Activated CD4-positive, alpha-beta memory T cell treated with anti-CD3 and anti-CD28 coated beads, Interleukin-2, amount 10 ng/mL, durations not matched to agents 7 days and 5 days (primary cell): ENCODE measurements at places on chromosomes 4 and X. TPM values are rescaled to one million over a fixed set of nuclear protein-coding genes. Genes with fewer than 3 reads are reported as not detected.

- no peak for DNase-seq
- H3K4me3 ChIP-seq = no peak overlapping the region
- no peaks in the 10 kb centered on the region for H3K4me1 ChIP-seq
- H3K27me3 ChIP-seq = no peaks in the 10 kb centered on the region
- no peaks in the 10 kb centered on the region for H3K36me3 ChIP-seq
Measured at GRCh38 chr4:131337936-131338335, 1811.2 kb upstream of the PCDH10 start.

GRCh38 chrX:20595928-20596575, 329.3 kb upstream of the RPS6KA3 start:
- H3K27ac ChIP-seq = peak overlapping the region; percentile 59
- H3K4me3 ChIP-seq = peak overlapping the region; percentile 10
- DNase-seq = peak; percentile 16
- H3K36me3 ChIP-seq = no peaks in the 10 kb centered on the region
- H3K4me1 ChIP-seq = peaks cover 21% of the 10 kb centered on the region

GRCh38 chr4:75249739-75250138, 264.5 kb downstream of the RCHY1 start:
- no peaks in the 10 kb centered on the region for H3K36me3 ChIP-seq
- no peak overlapping the region for H3K4me3 ChIP-seq
- no peak for DNase-seq
- H3K27ac ChIP-seq = no peak overlapping the region

DNA sequence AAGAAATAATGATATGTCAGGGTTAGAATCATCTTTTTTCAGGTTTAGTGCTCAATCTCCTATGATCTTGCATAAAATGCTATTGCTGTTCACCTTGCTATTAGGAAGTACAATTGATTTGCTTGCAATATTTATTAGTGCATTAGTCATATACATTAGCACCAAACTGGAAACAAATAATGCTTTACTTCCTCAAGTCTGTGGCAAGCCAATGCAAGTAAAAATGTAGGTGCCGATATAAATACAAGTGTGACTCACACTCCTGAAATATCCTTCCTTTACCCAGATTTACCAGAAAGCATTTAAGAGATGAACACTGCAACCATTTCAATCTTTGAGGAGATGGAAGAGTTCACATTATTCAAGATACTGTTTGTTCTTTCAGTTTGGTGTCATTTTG, 1487.7 kb upstream of the ADGRL3 start:
- H3K36me3 ChIP-seq = no peaks in the 10 kb centered on the region
- no peak overlapping the region for H3K27ac ChIP-seq
- H3K4me3 ChIP-seq = no peak overlapping the region
- H3K27me3 ChIP-seq = no peaks in the 10 kb centered on the region
- H3K4me1 ChIP-seq = no peaks in the 10 kb centered on the region

GRCh38 chr4:76781698-76782595, 116.0 kb downstream of the SOWAHB start:
- H3K36me3 ChIP-seq = no peaks in the 10 kb centered on the region
- H3K4me3 ChIP-seq = no peak overlapping the region
- H3K27ac ChIP-seq = no peak overlapping the region
- peaks cover 1% of the 10 kb centered on the region for H3K27me3 ChIP-seq
- DNase-seq = no peak
- peaks cover 6% of the 10 kb centered on the region for H3K4me1 ChIP-seq

GRCh38 chr4:62528874-62529273, 1328.7 kb downstream of the ADGRL3 start:
- no peaks in the 10 kb centered on the region for H3K36me3 ChIP-seq
- H3K27me3 ChIP-seq = no peaks in the 10 kb centered on the region
- no peak for DNase-seq
- no peak overlapping the region for H3K27ac ChIP-seq

DNA sequence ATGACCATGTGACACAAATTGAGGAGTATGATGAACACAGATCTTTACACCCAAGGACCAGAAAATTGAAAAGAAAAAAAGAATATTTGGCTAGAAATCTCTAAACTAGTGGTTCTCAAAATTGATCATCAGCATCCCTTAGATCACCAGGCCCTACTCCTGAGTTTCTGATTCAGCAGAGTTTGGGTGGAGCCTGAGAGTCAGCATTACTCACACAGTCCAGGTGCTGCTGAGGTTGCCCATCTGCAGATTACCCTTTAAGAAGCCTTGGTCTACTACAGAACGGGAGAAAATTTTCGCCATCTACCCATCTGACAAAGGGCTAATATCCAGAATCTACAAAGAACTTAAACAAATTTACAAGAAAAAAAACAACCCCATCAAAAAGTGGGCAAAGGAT, 182.8 kb downstream of the MOSPD2 start:
- H3K27me3 ChIP-seq = no peaks in the 10 kb centered on the region
- no peak for DNase-seq
- H3K36me3 ChIP-seq = no peaks in the 10 kb centered on the region
- no peak overlapping the region for H3K27ac ChIP-seq
- no peak overlapping the region for H3K4me3 ChIP-seq

DNA sequence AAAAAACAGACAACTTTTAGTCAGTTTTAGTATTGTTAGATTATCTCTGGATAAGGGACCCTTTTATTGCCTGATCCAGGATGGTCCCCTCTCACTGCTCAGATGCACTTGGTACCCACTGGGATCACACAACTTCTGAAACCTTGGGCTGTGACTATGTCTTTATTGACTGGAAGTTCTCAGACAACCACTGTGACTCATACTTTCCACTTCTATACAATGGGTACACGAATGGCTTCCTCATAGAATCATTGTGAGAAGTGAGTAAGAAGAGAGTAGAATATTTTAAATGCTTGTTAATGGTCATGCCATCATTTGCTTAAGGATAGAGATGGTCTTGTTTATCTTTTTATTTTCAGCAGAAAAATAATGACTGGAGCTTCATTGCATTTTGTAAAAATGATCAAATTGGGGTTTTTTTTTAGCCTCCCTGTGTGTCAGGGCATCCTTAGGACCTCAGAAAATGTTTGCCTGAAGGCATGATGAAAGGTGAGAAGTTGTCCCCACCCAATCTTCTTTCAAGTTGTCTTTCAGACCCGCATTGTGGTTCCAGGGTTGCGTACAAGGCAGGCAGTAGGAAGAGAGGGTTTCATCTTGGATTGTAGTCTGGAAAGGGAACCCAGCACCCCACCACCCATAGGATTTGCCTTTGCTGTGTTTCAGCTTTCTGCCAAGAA, 115.1 kb downstream of the CPEB2 start:
- no peaks in the 10 kb centered on the region for H3K36me3 ChIP-seq
- H3K27ac ChIP-seq = no peak overlapping the region
- no peaks in the 10 kb centered on the region for H3K27me3 ChIP-seq
- peaks cover 3% of the 10 kb centered on the region for H3K4me1 ChIP-seq
- H3K4me3 ChIP-seq = no peak overlapping the region

- no peaks in the 10 kb centered on the region for H3K4me1 ChIP-seq
- no peak overlapping the region for H3K27ac ChIP-seq
- DNase-seq = no peak
- peaks cover 3% of the 10 kb centered on the region for H3K27me3 ChIP-seq
- no peak overlapping the region for H3K4me3 ChIP-seq
Measured at GRCh38 chr4:118390121-118390520, 37.3 kb upstream of the PRSS12 start.

DNA sequence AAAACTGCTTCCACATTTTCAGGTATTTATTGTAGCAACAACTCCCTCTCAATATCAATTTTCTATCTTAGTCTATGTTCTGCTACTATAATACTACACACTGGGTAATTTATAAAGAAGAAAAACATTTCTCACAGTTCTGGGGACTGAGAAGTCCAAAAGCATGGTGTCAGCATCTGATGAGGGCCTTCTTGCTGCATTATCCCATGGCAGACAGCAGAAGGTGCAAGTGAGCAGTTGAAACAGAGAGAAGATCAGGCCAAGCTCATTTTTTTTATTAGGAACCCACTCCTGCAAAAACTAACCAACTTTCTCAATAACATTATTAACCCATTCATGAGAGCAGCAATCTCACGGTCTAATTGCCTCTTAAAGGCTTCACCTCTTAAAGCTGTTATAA, 376.0 kb downstream of the RAB28 start:
- no peaks in the 10 kb centered on the region for H3K27me3 ChIP-seq
- no peaks in the 10 kb centered on the region for H3K36me3 ChIP-seq
- DNase-seq = no peak

DNA sequence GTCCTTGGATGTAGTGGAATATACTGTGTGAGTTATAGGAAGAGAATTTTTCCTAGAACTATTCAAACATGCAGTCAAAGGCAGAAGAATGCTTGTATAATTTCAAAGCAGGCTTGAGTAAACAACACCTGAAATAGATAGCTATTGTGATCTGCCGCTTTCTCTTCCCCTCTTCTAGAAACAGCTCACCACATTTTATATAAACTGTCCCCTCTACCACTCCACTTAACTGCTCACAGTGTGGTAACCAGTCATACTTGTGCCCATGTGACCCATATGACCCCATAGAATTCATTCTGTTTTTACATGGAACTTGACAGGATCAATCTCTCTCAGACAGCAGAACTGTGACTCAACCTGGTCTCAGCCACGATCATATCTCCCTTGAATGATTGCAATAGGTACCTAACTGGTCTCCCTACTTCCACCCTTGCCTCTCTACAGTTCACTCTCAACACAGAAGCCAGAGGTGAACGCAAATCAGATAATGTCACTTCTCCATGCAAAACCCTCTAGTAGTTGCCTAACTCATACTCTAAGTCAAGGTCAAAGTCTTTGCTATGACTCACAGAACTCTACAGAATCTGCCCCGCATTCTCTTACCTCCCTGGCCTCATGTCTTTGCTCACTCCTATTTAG, 85.6 kb upstream of the EFHC2 start:
- no peaks in the 10 kb centered on the region for H3K36me3 ChIP-seq
- H3K27ac ChIP-seq = no peak overlapping the region
- H3K4me1 ChIP-seq = peaks cover 2% of the 10 kb centered on the region
- H3K27me3 ChIP-seq = no peaks in the 10 kb centered on the region

GRCh38 chr4:165524532-165525190, 145.9 kb downstream of the CPE start:
- no peak overlapping the region for H3K27ac ChIP-seq
- H3K36me3 ChIP-seq = no peaks in the 10 kb centered on the region
- DNase-seq = no peak
- no peaks in the 10 kb centered on the region for H3K4me1 ChIP-seq

Gene MEPE
- total RNA-seq = not detected

Gene TMEM156
- total RNA-seq = 28.2 TPM

Gene NCBP2L
- not detected for total RNA-seq

Gene XAGE1A
- not detected for total RNA-seq

Gene STAG2
- 87.8 TPM for total RNA-seq

Gene LRCH2
- total RNA-seq = not detected

Gene ADH6
- total RNA-seq = not detected
